ENCODE measurements at places on chromosomes 7 and 10. TPM values are rescaled to one million over a fixed set of nuclear protein-coding genes. Genes with fewer than 3 reads are reported as not detected.

DNA sequence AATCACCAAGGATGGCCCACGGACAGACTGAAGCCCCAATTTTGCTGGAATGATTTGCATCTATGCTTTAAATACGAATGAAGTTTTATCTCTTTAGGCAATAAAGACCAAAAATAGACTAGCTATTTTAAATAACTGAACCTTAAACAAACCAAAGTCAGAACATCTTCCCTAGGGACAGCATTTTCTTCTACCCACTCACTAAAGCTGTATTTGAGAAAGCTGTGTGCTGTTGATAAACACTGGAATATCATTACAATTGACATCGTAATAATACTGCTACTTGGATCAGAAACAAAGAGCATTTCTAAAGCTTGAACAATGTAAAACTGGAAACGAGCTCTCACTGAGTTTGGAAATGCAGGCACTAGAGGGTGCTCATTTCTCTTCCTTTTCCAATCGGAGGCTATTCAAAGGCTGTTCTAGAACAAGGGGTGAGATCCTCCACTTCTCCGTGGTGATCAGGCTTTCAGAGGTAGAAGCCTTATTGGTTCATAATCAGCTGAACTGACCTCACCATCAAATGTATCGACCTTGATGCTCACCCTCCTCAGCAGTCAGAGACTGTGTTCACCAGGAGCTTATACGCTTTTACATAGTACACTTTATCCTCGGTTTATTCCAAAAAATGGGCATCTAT lies 225.3 kb upstream of the PRSS1 start:
- DNase-seq = no peak

- DNase-seq = no peak
These were observed 574.3 kb downstream of the TCERG1L start for GRCh38 chr10:130737186-130737585.

- no peak for DNase-seq
These were observed 30.8 kb downstream of the SGMS1 start for GRCh38 chr10:50592961-50593418.

The EVX1 gene
- not detected for total RNA-seq

DNA sequence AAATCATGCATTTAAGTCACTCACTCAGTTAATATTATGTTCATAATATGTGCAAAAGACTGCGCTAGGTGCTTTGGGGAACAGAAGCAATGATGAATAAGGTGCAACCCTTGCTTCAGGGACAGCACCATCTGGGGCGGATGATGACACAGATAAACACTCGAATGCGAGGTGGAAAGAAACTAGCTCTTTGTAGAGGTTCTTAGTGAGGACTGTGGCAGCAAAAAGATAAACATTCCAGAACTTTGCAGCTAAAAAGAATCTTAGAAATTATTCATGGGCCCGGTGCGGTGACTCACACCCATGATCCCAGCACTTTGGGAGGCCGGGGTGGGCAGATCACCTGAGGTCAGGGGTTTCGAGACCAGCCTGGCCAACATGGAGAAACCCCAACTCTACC lies 29.8 kb upstream of the CHST15 start:
- DNase-seq = no peak

- no peak for DNase-seq
These were observed 6.9 kb downstream of the C7orf57 start for GRCh38 chr7:48042216-48042615.

DNA sequence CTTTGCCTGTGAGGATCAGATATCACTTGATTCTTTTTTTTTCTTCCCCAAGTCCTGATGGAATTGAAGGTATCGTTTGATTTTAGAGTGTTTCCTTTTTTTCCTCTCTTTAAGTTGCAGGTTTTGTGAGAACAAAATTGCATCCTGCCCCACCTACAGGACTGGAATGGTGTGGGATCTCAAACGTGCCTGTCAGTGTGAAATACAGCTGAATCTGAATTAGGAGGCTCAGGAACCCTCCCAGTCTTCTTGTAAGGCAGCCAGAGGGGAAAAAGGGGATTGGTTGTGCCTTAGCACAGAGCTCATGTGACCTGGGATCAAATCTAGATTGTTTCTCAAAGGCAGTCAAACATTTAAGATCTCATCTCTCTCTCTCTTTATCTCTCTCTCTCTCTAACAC lies 32.7 kb upstream of the KLHL7 start:
- DNase-seq = no peak

DNA sequence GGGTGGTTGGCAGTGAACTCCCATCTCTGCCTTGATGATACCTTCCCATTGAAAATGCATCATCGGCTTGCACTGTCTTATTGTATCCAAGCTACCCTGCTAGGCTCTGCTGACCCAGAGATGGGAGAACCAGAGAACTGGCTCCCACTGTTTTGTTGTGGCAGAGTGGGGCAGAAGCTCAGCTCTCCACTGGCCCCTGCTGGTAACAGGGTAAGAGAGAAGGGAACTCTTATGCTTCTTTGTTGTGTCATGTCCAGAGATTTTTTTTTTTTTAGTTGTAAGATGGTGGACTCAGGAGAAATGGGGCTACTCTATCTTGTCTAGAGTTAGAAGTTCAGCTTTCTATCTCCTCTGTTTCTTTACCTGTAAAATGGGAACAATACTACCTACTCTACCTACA lies 100.5 kb upstream of the SDK1 start:
- DNase-seq = no peak

The TMEM213 gene
- not detected for total RNA-seq

The GDF2 gene
- not detected for total RNA-seq

GRCh38 chr7:122137251-122138077 lies 6.6 kb downstream of the AASS start:
- no peak for DNase-seq

DNA sequence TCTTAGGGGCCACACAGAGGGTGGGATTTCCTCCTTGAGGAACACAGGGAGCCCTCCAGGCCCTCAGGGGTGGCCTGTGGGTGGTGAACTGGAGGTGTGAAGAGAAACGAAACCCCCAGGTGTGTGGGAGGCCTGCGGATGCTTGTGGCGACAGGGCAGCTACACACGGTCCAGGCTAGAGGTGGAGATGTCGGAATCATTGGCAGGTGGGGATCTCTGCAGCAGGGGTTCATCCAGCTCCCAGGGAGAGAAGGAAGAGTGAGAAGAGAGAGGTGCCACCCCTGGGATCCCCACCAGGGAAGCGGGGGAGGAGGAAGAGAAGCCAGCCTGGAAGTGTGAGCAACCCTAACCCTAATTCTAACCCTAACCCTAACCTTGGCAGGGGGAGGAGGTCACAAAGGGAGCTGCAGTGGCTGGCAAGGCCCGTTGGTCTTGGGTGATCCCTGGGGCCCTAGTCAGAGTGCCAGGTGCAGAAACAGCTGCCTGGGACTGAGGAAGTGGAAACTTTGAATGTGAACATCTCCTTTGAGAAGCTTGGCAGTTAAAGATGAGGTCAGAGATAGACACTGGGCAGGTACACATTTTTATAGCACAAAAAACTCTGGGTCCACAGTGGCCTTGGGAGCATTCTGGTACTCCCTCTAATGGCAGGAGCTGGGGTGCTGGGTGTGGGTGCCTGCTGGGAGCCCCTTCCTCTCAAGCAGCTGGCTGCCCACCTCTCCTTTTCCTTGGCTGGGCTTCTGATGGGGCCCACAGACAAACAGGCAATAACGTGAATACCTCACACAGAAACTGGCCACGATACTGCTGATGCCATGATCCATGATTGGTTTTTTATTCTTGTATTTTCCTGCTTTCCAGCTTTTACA lies 6.8 kb upstream of the AEBP1 start:
- DNase-seq = no peak

The NKX1-2 gene
- not detected for total RNA-seq
